ENCODE measurements at places on chromosomes 6 and 20.
A peak's percentile ranks its signal among the peaks of the same experiment; 100 is the strongest.

- no peak for DNase-seq
Observed at GRCh38 chr6:83119742-83120300, 52.4 kb downstream of the DOP1A start.

- no peak for DNase-seq
Observed at GRCh38 chr20:11056414-11056813, 382.6 kb upstream of the JAG1 start.

- no peak for DNase-seq
Observed at GRCh38 chr20:48732081-48732829, 95.5 kb downstream of the PREX1 start.

DNA sequence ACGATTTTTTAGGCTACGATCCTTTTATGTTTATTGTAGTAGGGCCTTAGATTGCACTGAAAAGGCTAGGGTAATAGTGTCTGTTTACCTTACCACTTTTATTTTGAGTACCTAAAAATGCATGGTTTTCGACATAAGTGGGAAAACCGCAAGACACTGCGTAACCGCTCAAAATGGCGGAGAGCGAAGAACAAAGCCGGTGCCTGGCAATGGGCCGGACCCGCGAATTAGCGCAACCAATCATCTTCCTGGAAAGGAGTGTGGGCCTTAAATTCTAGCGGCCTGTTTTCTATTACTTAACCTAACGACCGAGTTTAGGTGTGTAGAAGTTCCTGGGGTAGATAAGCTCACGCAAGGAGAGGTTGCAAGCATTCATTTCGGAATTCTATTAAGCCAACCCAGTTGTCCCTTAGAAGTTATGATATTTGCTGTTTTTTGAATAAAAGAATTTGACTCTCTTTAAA, 118.0 kb downstream of the HFE start:
- peak; percentile 18 for DNase-seq

DNA sequence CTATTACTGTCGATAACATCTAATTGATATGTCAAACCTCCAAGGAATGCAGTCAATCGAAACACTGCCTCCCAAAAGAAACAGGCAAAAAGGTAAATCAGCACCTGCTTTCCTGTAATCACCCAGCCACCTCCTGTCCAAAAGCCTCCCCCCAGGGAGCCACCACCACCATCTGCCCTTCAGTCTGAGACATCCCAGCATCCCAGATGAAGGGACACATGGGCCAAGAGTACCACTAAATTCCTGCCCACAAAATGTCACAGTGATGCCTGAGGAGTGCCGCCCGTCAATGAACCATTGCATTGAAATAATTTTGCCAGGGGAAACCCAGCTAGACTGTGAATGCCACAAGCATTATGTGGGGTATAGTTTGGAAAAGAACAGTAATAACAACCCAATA, 401.7 kb downstream of the ZFAND3 start:
- DNase-seq = no peak

DNA sequence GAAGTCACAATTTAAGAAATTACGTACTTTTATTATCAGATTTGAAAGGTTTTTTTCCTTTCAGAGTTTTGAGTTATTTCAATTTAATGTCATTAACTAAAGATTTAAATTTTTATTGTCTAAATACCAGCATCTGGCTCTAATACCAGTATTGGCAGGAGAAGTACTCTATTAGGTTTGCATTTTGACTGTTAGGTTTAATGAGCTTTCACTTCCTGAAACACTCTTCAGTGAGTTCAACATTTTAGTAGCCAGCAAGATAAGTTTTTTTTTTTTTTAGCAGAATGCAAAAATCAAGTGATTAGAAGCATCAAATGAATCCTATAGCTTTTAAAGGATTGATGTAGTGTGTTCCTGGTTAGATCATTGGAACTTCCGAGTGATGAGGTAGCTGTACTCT, 34.0 kb upstream of the SCGN start:
- no peak for DNase-seq

- no peak for DNase-seq
Observed at GRCh38 chr20:31440012-31440659, at the start of gene DEFB123. Gene DEFB123 (plus strand): TSS chr20:31440632. CDS start chr20:31440699, 67 bp downstream.

- DNase-seq = no peak
Observed at GRCh38 chr20:17023806-17024205, 203.0 kb upstream of the PCSK2 start.

- no peak for DNase-seq
Observed at GRCh38 chr20:14838663-14839628, 501.5 kb upstream of the FLRT3 start.

DNA sequence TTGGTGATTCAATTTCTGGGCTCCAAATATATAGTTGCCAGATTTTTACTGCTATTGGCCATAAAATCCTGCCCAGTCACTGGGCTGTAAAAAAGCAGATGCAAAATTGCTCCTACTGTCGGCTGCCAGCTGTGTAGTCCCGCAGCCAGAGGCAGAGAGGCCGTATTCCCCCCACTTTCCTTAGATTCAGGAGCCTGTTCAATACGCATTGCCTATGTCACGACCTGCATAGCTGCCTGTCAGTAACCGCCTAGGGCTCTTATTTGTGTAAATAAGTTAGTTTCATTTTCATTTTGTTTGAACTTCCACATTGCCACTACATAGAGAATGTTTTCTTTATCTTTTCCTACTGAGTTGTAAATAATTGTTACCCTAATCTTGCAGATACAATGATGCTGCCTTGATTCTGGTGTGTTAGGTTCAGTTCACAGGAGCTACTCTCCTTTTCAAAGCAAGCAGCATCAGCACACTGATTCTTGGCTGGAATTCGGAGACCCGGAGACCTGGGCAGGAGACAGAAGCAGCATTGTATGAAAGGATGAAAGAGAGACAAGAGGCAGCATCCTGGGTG, 46.0 kb upstream of the UST start:
- DNase-seq = peak; percentile 30

DNA sequence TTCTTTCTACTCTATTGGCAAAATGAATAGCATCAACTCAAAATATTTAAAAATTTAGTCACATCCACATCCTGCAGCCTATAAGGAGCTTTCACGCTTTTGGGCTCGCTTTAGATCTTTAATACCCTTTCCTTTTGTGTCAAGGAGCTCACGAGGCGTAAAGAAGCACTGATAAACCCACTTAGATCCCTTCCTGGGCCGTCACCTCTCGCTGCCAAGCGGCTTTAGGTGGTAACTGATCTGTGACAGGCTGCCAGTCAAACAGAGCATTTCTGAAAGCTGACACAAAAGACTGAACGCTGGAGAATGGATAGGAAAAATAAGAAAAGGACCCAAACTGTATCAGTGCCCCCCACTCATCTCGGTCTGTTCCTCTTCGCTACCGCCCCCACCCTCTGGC, 385.7 kb upstream of the MMS22L start:
- peak; percentile 53 for DNase-seq

DNA sequence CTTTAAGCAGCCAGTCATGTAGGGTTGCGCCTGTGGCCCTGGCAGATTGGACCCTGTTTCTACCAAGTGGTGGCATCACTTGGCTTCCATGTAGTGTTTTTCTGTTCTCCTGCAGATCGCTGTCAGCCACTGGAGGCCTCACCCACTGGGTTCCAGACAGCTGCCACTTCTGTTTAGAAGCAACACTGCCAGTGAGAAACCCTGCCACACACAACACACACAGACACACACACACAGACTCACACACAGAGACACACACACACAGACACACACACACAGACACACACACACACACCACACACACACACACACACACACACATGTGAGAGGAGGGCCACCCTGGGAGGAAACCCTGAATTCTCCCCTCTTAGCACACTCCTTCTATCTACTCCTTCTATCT, 51.8 kb downstream of the UTRN start:
- DNase-seq = no peak

GRCh38 chr6:43070028-43070632, 6.0 kb upstream of the PTK7 start:
- no peak for DNase-seq

GRCh38 chr20:50993876-50994275, 29.0 kb downstream of the KCNG1 start:
- no peak for DNase-seq

DNA sequence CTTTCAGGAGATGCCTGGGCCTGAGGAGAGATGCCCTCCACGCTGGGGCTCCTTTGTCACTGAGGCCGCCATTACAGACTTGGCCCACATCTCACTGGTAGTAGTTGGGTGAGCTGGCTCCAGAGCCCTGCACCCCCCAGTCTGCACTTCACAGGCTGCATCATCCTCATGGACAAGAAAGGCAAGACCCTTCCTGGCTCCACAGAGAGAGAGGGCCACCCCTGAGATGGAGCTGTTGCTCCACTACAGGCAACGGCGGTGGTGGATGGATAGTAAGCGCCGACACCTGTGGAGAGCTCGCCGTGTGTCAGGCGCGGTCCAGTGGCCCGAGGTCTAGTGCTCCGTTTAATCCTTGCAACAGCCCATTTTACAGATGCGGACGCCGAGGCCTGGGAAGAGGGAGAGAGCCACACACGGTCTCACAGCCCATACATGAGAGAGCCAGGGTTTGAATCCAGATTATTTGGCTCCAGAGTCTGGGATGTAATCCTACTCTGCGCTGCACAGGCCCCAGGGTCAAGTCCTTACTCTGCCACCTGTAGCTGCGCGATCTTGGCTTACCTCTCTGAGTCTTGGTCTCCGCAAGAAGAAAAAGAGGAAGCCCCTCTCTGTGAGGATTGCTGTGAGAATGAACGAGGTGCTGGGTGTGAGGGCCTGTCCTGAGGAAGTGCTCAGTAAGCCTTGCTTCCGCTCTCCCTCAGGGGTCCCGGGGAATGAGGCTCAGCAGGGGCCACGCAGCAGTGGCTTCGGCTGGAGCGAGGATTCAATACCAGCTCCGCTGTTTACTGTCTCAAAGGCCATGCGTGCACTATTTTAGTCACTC, 34.5 kb downstream of the SPDEF start:
- no peak for DNase-seq

GRCh38 chr6:130602151-130602770, 224.9 kb upstream of the SMLR1 start:
- no peak for DNase-seq

DNA sequence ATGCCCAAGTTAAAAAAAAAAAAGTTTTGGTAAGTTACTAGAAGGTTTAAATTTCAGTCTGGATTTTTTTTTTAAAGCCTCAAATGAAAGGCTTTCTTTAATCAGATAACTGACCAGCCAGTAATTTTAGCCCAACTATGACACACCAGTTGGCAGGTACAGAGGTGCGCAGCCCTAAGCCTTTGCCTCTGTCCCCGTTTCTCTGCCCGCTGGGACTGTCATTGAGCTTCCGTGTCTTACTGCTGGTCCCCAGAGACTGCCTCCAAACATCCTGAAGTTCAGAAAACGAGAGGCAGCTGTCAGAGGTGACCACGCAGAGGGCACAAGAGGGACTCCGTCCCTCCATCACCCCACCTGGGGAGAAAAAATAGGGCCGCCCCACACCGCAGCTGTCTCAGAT, 118.2 kb downstream of the RPS12 start:
- DNase-seq = no peak

DNA sequence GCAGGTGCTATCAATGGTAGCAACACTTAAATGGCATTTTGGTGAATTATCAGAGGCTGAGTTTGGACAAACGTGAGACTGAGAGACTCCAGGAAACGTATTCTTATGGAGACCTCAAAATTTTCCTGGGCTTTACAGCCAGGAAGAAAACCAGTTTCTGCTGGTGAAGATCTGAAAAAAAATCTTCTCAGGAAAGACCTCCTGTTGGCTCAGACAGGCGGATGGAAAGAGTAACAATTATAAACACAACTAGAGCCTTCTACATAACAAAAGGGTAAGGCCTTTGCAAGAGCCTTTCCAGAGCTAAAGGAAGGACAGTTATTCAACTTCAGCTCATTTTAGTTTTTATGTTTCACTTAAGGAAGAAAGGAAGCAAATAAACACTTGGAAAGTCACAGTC, 274.4 kb downstream of the THBS2 start:
- no peak for DNase-seq

- no peak for DNase-seq
Observed at GRCh38 chr20:14711652-14712051, 374.2 kb upstream of the FLRT3 start.

GRCh38 chr20:8007490-8007889, 12.1 kb downstream of the TMX4 start:
- no peak for DNase-seq

GRCh38 chr6:24838081-24838480, 39.4 kb upstream of the ARMH2 start:
- DNase-seq = no peak

- DNase-seq = no peak
Observed at GRCh38 chr6:35969646-35970045, 48.7 kb upstream of the SRPK1 start.

DNA sequence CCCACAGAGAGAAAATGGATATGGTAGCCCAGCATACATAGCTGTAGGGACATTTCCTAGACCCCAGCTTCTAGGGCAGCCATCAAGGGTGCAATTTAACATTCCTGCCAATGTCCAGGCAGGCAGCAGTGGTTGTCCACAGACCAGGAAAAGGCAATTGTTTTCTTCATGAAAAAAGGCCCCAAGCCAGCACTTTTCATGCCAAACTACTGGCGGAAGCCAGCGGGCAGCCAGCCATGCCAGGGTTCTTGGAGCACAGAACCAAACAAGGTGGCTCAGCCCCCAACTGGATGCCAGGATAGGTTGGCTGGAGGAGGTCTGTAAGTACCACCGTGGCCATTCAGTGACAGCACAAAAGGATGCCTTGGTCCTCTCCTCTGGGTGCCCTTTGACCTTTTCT, 94.6 kb downstream of the BANF2 start:
- peak; percentile 56 for DNase-seq

- no peak for DNase-seq
Observed at GRCh38 chr20:56380375-56380774, 11.6 kb downstream of the AURKA start.

DNA sequence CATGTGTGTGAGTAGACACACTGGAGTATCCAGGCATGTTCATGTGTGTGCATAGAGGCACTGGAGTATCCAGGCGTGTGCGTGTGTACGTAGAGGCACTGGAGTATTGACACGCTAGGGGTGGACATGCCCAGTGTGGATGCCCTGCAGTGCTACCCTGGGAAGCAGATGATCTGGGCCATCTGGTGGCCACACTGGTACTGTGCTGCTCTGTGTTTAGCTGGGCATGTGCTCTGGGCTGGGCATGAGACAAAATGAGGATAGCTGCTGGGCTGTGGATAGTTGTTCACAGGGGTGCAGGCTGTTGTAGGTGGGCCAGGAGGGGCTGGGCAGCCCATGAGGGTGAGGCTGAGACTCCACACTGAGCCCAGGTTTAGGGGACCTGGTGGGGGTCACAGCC, 24.0 kb upstream of the NPBWR2 start:
- no peak for DNase-seq

DNA sequence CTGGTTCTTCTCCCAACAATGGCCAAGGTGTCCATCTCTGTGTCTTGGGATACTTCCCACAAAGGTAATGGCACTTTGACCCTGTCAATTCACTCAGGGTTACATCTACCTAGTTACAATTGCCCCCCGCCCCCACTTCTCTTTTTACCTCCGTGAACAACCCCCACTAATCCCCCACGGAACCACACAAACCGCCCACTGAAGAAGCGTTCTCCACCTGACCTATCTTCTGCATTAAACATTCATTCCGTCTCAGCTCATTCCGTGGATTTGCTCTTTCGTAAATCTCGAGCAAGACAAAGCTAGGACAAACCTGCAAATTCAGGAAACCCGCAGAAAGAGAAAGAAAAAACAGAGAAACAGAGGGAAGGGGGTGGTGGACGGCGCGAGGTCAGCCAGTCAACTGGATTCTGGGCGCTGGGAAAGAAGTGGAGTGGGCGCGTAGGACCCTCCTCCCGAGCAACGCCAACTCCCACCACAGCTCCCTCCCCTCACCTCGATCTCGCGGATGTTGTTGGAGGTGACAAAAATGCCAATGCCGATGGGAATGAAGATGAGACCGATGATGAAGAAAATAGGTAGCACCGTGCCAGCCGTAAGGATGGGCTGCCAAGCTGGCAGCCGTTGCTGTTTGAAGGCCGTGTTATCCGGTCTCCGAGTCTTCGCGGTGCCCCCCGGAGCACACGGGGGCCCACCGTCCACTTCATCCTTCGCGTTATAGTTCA, 523 bp downstream of the TMEM30A start:
- DNase-seq = no peak

All from hippocampal formation (tissue), 2 donors.